Activated CD4-positive, alpha-beta memory T cell treated with anti-CD3 and anti-CD28 coated beads, Interleukin-2, amount 10 ng/mL, durations not matched to agents 7 days and 5 days (primary cell): ENCODE measurements at places on chromosomes 7 and 10.
A peak's percentile ranks its signal among the peaks of the same experiment; 100 is the strongest.

- DNase-seq: no peak
These were observed 43.5 kb downstream of the ATRNL1 start for GRCh38 chr10:115136616-115137015.

GRCh38 chr7:17706734-17707133, 233.6 kb downstream of the SNX13 start:
- peak; percentile 35 for DNase-seq

- DNase-seq: peak; percentile 62
These were observed 38.1 kb downstream of the IKZF1 start for GRCh38 chr7:50342616-50343114.

GRCh38 chr7:157773361-157773760, 436.6 kb downstream of the DNAJB6 start:
- no peak for DNase-seq

DNA sequence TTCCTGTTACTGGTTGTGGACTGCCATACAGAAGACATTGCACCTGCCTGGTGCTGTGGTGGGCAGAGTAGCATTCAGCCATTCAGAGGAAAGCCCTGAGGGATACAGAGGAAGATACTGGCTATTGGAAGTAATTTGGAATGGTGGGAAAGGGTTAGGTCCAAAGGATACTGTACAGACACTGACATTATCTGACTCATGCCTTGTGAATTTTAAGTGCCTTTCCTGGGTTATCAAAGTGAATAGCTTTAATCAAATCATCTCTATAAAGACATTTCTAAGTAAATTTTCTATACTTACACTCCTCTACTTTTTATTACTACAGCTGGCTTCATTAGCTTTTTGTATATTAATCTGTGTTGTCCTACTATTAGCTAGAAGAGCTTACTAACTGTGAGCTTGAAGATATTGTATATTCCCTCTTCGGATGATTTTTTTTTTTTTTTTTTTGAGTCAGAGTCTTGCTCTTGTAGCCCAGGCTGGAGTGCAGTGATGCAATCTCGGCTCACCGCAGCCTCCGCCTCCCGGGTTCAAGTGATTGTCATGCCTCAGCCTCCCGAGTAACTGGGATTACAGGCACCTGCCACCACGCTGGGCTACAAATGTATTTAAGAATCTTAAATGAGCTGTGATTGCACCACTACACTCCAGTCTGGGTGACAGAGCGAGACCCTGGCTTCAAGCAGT, 186.5 kb downstream of the ADK start:
- no peak for DNase-seq

DNA sequence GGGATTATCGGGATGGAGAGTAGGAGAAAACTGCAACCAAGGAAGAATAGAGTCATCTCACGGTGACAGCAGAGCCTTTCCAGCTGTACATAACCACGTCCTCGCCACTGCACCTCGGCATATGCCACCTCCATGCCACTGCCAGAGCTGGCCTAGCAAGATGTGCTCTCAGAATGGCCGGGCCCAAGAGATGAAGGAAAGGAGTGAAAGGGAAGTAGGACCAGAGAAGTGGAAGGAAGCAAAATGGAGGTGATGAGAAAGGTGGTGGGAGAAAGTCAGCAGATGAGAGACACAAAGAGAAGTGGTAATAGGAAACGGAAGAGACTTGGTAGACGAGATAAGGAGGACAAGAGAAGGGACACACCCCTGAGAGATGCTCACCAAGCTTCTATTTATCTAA, 8.0 kb upstream of the CALU start:
- no peak for DNase-seq

GRCh38 chr7:158489462-158490155, 98.0 kb downstream of the PTPRN2 start:
- DNase-seq: no peak

DNA sequence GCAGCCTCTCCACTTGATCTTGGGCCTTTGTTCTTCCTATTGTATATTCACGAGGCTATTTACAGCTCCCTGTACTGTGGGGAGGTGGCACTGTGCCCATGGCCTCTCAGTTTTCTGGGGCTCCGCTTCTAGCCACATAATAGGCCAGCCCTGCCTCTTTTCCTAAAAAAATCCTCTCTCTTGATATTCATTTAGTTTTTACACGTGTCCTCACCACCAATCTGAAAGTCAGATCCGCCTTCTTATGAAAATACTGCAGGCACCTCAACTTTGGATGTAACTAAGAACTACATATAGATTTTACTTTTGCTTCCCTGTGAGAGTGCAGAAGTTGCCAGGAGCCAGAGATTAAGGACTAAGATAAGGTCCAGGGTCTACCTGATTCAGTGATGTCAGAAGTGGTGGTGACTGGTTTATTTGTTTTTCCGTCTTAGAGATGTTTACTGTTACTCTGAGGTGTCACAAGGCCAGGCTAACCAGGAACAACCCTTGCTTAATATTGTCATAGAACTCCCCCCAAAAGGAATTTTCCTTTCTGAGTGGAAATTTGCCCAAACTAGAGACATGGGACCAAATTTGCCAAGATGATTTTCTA, 7.8 kb downstream of the BAMBI start:
- no peak for DNase-seq

GRCh38 chr7:5596046-5596895, 172.6 kb upstream of the TNRC18 start:
- peak; percentile 80 for DNase-seq

- no peak for DNase-seq
These were observed 73.7 kb downstream of the ABLIM1 start for GRCh38 chr10:114584419-114584818.

GRCh38 chr7:151341357-151342101, at the start of gene NUB1:
TSS of gene NUB1 (plus strand) at chr7:151341812. CDS start at chr7:151345350, 3,538 bp downstream.
- DNase-seq: peak; percentile 95

- no peak for DNase-seq
These were observed 219.9 kb downstream of the DKK1 start for GRCh38 chr10:52533986-52534385.

- DNase-seq: no peak
These were observed 21.7 kb downstream of the TRIM24 start for GRCh38 chr7:138481447-138482380.

DNA sequence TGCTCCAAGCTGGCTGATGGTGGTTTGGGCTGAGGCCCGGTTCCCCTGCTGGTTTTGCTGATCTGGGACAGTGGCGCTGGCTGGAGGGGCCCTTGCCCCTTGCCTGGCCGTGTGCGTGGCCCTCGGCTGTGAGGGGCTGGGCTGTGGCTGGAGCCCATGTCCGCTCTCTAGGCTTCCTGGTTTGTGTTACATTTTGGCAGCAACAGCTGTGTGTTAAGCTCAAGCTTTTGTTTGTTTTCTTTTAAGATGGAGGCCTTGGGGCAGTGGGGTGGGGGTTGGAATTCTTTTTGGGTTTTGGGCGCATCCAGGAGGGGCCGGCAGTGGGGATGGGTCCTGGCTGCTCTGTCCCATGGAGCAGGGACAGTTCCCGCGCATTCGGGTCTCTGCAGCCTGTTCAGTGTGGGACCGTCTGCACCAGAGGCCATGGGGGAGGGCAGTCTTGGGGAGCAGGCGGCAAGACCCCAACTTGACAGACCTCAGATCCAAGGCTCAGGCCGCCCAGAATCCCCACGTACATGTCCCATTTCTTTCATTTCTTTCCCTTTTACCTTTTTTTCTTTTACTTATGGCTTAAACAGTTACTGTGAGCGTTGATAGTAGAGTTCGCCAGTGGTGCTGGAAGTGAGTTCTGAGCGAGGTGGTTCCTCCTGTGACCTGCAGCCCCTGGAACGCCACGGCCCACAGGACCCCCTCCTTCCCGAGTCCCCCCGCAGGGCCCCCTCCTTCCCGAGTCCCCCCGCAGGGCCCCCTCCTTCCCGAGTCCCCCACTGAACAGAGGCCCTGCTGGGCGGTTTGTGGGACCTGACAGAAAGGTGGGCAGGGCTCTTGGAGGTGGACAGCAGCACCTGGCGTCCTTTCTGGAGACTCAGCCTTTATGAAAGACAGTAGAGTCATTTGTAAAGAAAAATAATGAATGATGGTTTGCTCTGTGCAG, 75.3 kb downstream of the INPP5A start:
- DNase-seq: no peak

DNA sequence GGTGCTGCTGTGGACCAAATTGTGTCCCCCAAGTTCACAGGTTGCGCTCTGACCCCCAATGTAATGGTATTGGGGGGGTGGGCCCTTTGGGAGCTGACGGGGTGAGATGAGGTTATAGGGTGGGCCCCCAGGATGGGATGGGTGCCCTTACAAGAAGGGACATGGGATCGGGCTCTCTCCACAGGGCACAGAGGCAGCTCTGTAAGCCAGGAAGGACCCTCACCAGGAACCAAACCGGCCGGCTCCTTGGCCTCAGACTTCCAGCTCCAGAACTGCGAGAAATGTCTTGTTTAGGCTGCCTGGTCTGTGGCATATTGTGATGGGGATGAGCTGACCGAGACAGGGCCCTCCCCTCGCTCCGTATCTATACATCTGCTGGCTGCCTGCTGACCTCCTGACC, 25.7 kb upstream of the JAKMIP3 start:
- DNase-seq: no peak

GRCh38 chr10:3523309-3524050, 261.5 kb downstream of the KLF6 start:
- no peak for DNase-seq

DNA sequence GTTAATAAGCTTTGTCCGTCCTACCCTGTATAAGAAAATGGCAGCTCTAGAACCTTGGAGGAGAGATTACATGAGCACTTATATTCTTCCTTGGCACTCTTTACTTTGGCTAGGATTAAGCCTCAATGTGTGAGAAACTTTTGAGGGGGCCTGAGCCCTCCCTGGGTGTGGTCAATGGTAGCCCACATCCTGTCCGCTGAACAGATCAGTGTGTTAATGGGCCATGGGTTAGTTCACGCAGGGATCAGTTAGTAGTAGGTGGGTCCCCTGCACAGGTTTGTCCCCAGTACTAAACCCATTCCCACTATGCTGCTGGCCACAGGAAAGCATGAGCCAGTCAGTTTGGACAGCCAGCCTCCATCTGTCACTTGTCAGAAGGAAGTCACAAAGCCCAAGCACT, 20.2 kb upstream of the IKZF1 start:
- no peak for DNase-seq
